Stimulated activated CD4-positive, alpha-beta T cell treated with anti-CD3 and anti-CD28 coated beads, Interleukin-15, amount 100 ng/mL, for 1 hour (primary cell): ENCODE measurements at places on chromosomes 2 and 18.
A peak's percentile ranks its signal among the peaks of the same experiment; 100 is the strongest.

- no peak for DNase-seq
Observed at GRCh38 chr2:116696223-116696622, 1118.3 kb upstream of the DDX18 start.

DNA sequence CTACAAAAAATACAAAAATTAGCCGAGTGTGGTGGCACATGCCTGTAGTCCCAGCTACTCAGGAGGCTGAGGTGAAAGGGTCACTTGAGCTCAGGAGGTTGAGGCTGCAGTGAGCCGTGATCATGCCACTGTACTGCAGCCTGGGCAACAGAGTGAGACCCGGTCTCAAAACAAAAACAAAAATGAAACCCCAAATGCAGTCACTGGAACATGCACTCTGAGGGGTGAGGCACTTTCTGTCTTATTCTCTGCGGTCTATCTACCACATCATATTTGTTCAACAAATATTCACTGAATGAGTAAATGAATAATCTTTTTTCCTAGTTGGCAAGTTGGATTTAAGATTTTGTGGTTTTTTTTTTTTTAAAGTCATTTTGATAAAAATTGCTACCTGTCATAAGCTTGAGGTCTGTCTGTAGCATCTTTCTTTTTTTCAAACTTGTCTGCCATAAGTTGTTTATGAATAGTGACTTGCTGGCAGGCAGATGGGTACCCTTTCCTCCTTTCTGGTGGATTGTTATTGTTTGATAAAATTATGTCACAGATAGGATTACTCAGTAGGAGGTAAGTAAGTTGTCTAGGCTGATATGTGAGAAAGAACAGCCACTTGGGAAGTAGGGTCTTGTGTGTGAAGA is 11.8 kb downstream of the CHRNA1 start:
- DNase-seq, result no peak

DNA sequence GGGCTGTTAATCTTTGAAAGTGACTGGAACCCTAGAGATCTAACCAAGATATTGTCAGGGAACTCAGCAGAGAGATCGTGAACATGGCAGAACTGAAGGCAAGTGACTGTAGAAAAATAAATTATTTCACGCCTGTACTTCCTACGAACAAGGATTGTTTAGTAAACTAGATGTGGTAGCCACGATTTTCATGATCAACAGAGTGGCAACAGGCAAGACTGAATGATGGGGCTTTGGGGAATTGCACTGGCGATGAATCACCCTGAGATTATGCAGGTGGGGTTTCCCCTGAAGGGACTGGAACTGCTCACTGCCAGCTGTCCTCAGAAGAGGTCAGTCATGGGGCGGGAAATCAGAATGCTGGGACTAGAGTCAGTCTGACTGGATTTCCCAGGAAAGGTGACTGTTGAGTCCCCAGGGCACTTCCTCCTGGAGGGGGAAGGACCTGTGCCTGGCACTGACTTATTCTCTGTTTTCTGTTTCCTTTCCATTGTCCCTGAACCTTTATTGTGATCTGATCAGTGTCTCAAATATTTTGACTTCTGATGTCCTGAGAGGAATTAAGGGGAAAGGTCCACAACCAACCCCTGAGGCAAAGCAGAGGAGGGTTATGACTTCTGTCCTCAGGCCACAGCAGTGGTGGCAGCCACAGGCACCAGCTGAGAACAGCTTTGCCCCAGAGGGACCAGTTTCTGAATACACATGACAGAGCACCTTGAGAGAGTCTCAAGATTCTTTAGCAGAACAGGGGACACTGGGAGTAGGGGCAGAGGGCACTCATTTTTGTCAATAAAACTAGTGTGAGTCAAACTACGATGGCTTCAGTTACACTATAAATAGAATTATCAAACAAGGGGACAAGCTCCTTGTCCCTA is 70.0 kb downstream of the NAB1 start:
- peak; percentile 18 for DNase-seq

- no peak for DNase-seq
Observed at GRCh38 chr2:195603998-195604397, 53.0 kb upstream of the SLC39A10 start.

GRCh38 chr2:22027345-22028005 is 903.7 kb downstream of the TDRD15 start:
- DNase-seq, result no peak

DNA sequence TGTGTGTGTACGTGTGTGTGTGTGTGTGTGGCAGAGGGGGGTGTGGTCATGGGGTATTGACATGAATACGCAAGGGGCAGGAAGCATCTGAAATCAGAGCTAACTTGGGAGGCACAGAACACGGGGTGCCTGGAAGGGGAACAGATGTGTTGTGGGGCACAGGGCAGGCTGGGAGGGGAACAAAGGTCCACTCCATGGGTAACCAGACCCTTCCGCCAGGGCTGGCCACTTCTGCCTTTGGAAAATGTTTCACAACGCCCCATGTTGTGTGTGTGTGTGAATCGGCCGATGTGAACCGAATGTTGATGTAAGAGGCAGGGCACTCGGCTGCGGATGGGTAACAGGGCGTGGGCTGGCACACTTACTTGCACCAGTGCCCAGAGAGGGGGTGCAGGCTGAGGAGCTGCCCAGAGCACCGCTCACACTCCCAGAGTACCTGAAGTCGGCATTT is at the start of gene SLC11A1:
TSS of gene SLC11A1 (plus strand) at position 358 of the 451 bp plus-strand sequence. CDS start 96 bp downstream, outside the sequence.
- no peak for DNase-seq

- no peak for DNase-seq
Observed at GRCh38 chr18:70288171-70288850, 534 bp upstream of the SOCS6 start.

GRCh38 chr18:6625481-6625880 is 104.0 kb upstream of the ARHGAP28 start:
- no peak for DNase-seq

GRCh38 chr2:170930131-170930990 is 1.3 kb downstream of the GORASP2 start:
- peak; percentile 16 for DNase-seq

- no peak for DNase-seq
Observed at GRCh38 chr2:9617749-9618148, 13.0 kb downstream of the YWHAQ start.
